DMS79 treated with DMSO at 0.1 percent for 48 hours (cell line): ENCODE measurements at places on chromosomes 4 and X.
A peak's percentile ranks its signal among the peaks of the same experiment; 100 is the strongest.

- no peak for DNase-seq
These were observed 222.4 kb downstream of the HHIP start for GRCh38 chr4:144868309-144868708.

- no peak for DNase-seq
These were observed 8.9 kb downstream of the POLA1 start for GRCh38 chrX:24702362-24703184.

GRCh38 chr4:87078987-87079486 is 141.4 kb downstream of the KLHL8 start:
- peak; percentile 26 for DNase-seq

GRCh38 chr4:75343333-75343732 is 170.9 kb downstream of the RCHY1 start:
- DNase-seq = no peak

GRCh38 chr4:128565565-128566186 is 243.8 kb upstream of the JADE1 start:
- DNase-seq = no peak

GRCh38 chrX:107760304-107761077 is 15.1 kb downstream of the TSC22D3 start:
- no peak for DNase-seq

DNA sequence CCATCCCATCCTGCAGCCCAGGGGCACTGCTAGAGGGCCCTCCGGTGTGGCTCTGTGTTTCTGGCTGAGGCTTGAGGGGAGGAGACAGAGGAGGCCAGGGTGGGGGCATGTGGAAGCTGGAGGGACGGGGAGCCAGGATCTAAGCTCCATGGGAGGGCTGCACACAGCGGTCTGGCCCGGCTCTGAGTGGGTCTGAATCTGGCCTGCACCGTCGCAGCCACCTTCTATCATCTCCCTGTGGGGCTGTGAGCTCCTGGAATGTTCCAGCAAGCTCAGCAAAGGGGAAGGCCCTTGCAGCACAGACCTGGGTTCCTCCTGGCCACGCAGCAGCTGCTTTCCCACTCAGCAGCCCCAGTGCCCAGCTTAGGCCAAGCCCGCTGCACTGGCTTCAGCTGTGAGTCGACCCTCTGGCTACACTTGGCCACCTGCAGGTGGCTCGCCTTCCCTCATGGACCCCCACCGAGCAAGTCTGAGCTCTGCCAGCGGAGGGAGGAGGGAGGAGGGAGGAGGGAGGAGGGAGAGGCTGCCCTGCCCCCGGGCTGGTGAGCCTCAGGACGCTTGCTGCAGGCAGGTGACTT is 5.3 kb downstream of the NKX1-1 start:
- no peak for DNase-seq

DNA sequence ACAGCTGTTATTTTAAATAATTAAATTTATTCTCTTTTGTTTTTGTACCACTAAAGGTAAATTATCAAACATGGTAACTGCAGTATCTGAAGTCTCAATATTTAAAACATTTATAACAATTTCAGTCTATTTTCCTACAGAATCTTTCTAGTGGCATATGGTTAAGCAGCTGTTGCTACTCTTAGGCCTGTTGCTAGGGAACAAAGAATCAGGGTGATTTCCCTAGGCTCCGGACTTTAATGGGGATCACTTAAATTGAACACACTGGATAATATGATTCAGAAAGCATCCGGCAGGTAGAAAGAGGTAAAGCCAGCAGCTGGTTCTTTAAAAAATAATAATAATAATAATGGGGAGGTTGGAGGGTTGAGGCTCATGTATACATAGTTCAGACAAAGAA is 17.6 kb downstream of the FBXO8 start:
- no peak for DNase-seq

DNA sequence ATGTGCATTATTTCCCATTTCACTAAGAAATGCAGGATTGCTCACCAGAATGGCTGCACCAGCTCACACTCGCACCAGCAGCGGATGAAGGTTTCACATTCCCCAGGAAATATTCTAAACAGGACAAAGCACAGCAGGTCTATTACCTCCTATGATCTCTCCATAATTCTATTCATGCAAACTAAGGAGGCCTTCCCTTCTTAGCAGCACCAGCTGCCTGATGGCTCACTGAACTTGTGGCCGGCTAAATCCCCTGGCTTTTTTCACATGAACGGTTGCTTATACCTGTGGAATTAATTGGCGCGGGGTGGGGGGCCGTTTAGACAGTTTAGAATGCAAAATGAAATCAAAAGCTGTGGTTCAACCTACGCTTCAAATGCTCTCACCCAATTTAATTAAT is 73.5 kb upstream of the SRD5A3 start:
- no peak for DNase-seq

DNA sequence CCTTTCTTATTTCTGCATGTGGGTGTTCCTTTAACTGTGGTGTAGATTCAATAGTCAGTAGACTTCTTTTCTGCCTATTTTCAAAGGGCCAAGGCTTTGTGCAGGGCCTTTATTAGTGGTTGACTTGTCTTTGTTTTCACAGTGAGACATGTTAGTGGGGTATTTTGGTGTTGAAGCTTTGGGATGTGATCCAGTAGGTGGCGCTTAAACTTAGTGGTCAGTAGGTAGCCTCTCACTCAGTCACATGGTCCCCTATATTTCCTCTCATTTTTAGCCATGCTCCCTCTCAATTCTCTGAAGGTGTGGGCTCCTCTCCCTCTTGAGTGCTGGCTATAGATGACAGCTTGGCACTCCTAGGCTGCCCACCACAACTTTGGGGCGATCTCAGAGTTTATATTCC is 23.4 kb upstream of the SLC10A7 start:
- no peak for DNase-seq

DNA sequence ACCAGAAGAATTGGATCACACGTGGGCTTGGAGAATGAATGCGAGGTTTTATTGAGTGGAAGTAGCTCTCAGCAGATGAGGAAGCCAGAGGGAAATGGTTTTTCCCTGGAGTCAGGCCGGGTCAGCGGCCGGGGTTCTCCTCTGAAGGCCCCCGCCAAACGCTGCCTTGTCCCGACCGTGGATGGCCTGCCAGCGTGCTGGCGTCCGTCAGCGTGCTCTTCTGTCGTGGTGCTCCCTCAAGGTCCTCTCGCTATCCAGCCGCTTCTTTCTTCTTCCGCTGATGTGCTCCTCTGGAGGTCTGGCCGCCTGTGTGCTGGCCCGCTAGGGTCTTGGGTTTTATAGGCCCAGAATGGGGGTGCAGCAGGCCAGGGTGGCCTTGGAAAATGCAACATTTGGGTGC is 632.2 kb downstream of the TRAM1L1 start:
- DNase-seq = no peak

GRCh38 chrX:31499109-31499508 is 427.3 kb upstream of the FTHL17 start:
- no peak for DNase-seq

DNA sequence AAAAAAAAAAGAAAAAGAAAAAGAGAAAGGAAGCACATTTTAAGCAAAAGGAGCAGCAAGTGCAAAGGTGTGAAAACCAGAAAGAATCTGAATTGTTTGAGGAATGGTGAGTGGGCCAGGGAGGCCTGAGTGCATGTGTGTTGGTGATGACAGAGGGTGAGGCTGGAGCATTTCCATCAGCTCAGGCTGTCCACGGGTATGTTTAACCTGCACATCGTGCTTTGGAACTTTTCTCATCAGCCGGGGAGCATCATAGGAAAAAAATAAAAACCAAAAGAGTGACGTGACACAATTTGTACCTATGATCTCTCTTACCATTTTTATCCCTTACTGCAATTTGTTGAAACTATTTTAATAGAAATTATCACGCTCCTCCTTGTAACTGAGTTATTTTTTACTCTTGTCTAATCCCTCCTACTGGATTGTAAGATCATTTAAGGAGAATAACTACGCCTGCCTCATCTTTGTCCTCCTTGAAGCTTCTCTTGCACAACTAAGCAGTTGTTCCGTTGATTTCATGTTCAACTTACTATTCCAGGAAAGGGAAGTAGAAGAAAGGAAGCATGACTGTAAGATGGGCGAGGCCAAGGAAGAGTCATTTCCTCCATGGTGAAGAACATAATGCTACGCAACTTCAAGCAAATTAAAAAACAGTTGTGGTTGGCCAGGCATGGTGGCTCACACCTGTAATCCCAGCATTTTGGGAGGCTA is 7.0 kb downstream of the PALLD start:
- DNase-seq = no peak

GRCh38 chrX:17030092-17030491 is 83.6 kb downstream of the REPS2 start:
- DNase-seq = no peak

DNA sequence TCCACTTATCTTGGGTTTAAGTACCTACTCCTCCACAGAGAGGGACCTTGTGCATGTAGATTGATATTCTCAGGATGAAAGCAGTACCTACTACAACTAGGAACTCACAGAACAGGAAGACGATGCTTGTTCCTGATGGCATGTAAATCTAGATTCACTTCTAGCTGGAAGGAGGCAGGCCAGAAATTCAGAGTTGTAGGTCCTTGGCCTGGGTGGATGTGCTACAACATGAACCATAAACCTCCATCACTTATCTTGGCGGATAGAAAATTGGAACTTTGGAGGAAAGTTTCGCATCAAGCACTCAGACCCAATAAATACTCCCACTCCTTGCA is 9.3 kb upstream of the SMIM20 start:
- DNase-seq = no peak

- no peak for DNase-seq
These were observed 112.0 kb downstream of the IRF2 start for GRCh38 chr4:184362396-184362795.

DNA sequence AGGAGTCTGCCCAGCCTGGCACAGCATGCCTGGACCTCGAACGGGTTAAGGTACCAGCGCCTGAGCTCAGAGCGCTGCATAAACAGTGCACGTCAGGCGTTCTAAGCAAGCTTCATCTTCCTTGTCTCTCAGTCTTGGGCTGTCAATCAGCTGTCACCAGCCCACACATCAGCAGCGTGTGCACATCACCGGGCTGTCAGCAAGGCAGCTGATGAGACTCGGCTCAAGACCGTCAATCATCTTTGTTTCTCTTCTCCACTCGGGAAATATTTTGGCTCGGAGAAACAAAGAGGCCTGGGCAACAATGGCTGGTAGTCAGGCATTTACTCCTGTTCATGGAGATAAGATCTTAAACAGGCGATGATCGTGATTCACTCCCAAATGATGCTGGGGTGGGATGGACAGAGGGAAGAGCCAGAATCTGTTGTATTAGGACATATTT is 141.3 kb downstream of the LDB2 start:
- no peak for DNase-seq

DNA sequence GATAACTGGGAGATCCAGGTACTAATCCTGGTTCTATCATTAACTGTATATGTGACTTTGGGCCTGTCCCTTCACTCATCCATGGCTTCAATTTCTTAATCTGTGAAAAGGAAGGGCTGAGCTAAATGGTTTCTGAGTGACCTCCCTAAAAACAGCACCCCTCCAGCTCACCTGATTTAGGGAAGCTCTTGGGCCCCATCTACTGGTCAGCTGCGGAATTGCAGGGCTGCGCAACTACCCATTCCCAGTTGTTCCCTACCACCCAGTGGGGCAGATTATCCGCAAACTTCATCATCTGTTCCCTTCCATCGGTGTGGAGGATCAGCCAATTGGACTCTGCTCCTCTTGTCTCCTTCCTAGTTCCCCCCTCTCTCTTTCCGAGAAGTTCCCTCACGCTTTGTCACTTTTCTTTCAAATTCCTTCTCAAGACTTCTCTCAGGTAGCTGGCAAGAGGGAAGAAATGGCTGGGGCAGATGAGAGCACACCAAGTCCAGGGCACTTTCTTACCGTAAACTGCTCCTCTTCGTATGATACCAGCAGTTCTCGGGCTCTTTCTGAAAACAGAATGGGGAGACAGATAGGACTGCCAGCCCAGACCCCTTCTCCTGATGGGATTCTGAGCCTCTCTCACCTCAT is 5.8 kb downstream of the LAS1L start:
- no peak for DNase-seq

DNA sequence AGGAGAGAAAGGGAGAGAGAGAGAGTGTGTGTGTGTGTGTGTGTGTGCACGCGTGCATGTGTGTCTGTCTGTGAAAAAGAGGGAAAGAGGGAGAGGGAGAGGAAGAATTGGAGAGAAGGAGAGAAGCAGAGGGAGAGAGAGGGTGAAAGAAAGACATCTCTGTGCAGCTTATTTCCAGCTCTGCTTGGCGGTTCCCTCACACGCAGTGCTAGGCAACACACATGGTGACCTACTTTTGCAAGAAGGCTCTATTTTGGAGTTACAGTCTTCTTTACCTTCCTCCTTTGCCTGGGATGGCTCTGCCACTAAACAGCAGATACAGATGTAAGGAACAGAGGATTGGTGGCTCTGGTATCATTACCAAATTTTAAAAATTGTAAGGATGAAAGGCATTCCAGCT is 40.1 kb downstream of the SLC16A2 start:
- DNase-seq = no peak
